ENCODE measurements at places on chromosomes 3 and 15.

- peak; percentile 56 for DNase-seq
These were observed 1.1 kb downstream of the RAB6B start for GRCh38 chr3:133894353-133895207.

DNA sequence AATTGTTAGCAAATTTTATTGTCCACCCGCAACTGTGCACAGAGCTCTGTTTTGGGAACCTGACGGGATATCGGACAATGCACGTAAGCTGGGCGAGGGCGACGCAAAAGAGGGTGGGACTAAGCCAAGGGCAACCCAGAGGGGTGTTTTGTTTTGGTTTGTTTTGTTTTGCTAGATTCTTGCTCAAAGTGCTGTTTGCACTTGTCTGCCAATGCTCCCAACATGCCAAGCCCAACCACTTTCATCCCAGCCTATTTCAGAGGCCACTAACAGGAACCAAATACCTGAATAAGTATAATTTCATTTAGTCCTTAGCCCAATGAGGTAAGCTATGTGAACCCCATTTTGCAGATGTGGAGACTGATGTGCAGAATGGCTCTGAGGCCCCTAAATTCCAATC lies 9.7 kb upstream of the CMTM7 start:
- DNase-seq = no peak

- peak; percentile 28 for DNase-seq
These were observed 12.1 kb downstream of the VEPH1 start for GRCh38 chr3:157491136-157491535.

DNA sequence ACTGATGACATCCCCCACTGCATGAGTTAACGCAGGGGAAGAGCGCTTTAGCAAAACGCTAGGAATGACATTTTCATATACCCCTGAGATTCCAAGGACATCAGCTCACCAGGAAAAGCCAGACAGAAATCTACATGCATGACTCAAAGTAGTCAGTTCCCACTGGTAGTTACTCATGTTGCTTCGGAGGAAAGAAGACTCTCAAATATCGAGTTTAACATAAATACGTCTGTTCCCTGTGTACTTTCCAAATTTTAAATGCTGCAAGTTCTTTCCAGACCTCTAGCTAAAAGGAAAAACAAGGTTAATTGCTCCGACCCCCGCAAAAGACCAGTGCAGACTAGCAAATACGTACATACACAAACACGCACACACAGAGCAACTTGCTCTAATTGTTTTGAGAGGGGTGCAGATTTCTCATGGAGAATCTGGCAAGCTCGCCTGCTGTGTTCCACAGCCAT lies 115.4 kb upstream of the PRICKLE2 start:
- no peak for DNase-seq

- peak; percentile 77 for DNase-seq
These were observed 110.2 kb downstream of the NR1I2 start for GRCh38 chr3:119891944-119892721.

DNA sequence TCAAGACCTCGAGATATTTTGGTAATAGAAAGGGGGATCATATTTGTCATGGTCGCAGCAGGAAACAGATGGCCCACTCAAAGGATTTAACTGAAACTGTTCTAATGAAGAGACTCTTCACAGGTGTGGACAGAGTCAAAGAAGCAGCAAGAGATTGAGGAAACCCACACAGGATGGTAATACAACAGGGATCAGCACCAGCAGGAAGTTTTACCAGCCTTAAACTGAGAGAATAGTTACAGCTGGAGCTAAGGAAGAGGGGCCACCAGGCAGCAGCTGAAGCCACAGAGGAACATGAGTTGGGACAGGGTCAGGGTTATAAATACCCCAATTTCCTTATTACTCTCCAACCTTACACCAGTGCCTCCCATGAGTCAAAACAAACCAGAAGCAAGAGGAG lies 131.8 kb upstream of the UBE2E2 start:
- no peak for DNase-seq

DNA sequence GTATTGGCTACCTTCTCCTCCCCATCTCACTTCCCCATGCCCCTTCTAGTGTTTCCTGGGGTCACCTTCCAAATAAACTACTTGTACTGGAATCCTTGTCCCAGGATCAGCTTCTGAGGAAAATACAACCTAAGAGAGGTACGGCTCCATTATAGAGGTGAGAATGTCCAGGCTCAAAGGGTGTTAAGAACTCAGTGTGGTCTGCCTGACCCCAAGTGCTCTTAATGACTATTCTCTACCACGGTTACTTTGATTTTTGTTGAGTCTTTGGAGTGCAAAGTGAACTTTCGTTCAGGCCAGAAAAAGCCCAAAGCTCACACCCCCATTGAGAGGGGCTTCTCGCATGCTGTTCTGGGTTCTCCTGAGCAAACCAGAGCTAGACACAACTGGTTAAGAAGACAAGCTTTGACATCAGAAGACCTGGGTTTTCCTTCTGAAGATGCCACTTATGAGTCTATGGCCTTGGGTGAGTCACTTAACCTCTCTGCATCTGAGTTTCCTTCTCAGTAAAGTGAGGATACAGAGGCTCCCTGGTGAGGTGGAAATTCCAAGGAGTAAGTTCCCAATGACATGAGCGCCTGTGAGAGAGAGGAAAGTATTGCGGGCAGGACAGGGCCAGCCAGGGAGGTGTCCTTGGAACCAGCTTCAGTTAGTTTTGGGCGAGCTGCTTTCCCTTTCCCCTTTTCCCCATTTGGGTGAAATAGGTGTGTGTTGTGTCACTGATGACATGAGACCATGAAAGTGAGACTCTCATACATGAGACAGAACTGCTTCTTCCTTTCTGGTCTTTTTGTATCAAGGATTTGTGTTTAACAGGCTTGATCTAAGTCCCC lies 475.0 kb upstream of the PROK2 start:
- no peak for DNase-seq

- DNase-seq = no peak
These were observed 62.5 kb upstream of the LRRC3B start for GRCh38 chr3:26560081-26560480.
